ENCODE measurements at places on chromosomes 11 and 22. TPM values are rescaled to one million over a fixed set of nuclear protein-coding genes. Genes with fewer than 3 reads are reported as not detected.

Gene OR52H1
- not detected for total RNA-seq

Gene ZBTB3
- total RNA-seq = 12.3 TPM

Gene OR5B21
- not detected for total RNA-seq

Gene JAML
- 1.2 TPM for total RNA-seq

Gene BTG4
- not detected for total RNA-seq

Gene KCNJ4
- not detected for total RNA-seq

- peak overlapping the region; percentile 82 for H3K27ac ChIP-seq
- no peak for DNase-seq
- H3K4me1 ChIP-seq = peaks cover 59% of the 10 kb centered on the region
- H3K4me3 ChIP-seq = no peak overlapping the region
- H3K27me3 ChIP-seq = no peaks in the 10 kb centered on the region
- H3K36me3 ChIP-seq = no peaks in the 10 kb centered on the region
These were observed 109.2 kb downstream of the CSNK2A3 start for GRCh38 chr11:11243590-11244469.

GRCh38 chr11:92626624-92627023 is 342.8 kb upstream of the MTNR1B start:
- DNase-seq = no peak
- H3K27me3 ChIP-seq = no peaks in the 10 kb centered on the region
- no peak overlapping the region for H3K4me3 ChIP-seq
- H3K27ac ChIP-seq = no peak overlapping the region
- no peaks in the 10 kb centered on the region for H3K4me1 ChIP-seq

- H3K36me3 ChIP-seq = peaks cover 38% of the 10 kb centered on the region
- peak; percentile 93 for DNase-seq
- peaks cover 42% of the 10 kb centered on the region for H3K4me1 ChIP-seq
- H3K4me3 ChIP-seq = peak within 1 kb of the TSS; percentile 73
- no peaks in the 10 kb centered on the region for H3K27me3 ChIP-seq
These were observed at the start of gene DESI1 for GRCh38 chr22:41620589-41621098. DESI1 (minus strand) TSS chr22:41621043; CDS start chr22:41620839, 204 bp downstream.

DNA sequence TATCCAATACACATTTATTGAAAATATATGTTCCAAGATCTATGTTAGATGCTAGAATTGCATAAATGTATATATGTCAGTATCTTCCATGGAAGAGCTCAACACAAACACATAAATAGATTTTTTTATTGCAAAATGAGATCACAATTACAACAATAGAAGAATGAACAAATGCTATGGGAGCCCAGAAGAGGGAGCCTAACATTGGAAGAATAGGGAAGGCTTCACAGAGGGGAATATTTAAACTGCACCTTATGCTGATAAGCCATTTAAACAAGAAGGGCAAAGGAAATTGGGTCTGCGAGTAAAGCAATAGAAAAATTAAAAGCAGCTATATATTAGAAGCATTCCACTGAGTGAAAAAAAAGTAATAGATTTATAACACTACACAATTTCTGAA is 96.1 kb upstream of the LRRC55 start:
- H3K4me1 ChIP-seq = no peaks in the 10 kb centered on the region
- H3K4me3 ChIP-seq = no peak overlapping the region
- no peak for DNase-seq
- no peaks in the 10 kb centered on the region for H3K36me3 ChIP-seq

- DNase-seq = peak; percentile 68
- H3K4me3 ChIP-seq = no peak overlapping the region
- no peaks in the 10 kb centered on the region for H3K27me3 ChIP-seq
- no peaks in the 10 kb centered on the region for H3K4me1 ChIP-seq
These were observed 146.3 kb downstream of the SNX19 start for GRCh38 chr11:130769782-130770535.

GRCh38 chr11:132125988-132126871 is 755.8 kb downstream of the NTM start:
- DNase-seq = no peak
- peak overlapping the region; percentile 51 for H3K27ac ChIP-seq
- H3K4me3 ChIP-seq = peak overlapping the region; percentile 57
- no peaks in the 10 kb centered on the region for H3K27me3 ChIP-seq

- H3K27ac ChIP-seq = no peak overlapping the region
- no peaks in the 10 kb centered on the region for H3K36me3 ChIP-seq
- peaks cover 39% of the 10 kb centered on the region for H3K4me1 ChIP-seq
- DNase-seq = no peak
- H3K27me3 ChIP-seq = peaks cover 7% of the 10 kb centered on the region
These were observed 18.3 kb upstream of the TALDO1 start for GRCh38 chr11:728901-729491.

DNA sequence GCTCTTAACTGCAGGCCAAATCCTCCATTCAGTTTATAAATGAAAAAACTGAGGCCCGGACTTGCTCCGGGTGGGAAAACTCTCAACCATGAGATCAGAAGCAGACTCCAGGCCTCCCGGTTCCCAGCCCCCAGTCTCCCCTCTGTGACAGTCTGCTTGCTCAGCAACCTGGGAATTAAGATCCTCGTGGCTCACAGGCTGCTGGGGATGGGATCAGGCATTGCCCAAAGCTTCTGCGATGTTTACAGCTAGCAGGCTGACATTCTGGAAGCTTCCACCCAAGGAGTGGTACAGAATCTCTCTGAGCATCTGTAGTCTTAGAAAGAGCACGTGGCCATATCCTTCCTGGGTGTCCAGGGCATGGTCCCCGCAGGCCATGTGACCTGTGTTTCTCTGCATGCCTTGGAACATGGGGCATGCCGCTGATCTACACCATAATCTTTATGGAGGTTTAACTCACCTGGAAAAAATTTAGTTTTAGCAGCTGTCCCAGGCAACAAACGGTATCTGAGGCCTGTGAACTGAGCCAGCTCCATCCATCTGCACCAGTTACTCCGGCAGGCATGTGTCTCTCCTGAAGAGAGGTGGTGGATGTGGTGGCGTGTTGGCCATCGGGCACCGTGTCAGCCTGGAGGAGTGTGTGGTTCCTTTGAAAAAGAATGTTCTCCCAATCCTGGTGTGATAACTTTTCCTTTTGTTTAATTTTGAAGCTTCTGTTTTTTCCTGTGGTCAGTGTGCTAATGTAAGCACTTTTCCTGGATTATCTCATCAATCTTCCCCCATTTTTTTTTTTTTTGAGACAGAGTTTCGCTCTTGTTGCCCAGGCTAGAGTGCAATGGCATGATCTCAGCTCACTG is 7.9 kb downstream of the FBLN1 start:
- H3K36me3 ChIP-seq = no peaks in the 10 kb centered on the region
- H3K4me3 ChIP-seq = no peak overlapping the region
- H3K27me3 ChIP-seq = no peaks in the 10 kb centered on the region
- H3K4me1 ChIP-seq = peaks cover 78% of the 10 kb centered on the region

DNA sequence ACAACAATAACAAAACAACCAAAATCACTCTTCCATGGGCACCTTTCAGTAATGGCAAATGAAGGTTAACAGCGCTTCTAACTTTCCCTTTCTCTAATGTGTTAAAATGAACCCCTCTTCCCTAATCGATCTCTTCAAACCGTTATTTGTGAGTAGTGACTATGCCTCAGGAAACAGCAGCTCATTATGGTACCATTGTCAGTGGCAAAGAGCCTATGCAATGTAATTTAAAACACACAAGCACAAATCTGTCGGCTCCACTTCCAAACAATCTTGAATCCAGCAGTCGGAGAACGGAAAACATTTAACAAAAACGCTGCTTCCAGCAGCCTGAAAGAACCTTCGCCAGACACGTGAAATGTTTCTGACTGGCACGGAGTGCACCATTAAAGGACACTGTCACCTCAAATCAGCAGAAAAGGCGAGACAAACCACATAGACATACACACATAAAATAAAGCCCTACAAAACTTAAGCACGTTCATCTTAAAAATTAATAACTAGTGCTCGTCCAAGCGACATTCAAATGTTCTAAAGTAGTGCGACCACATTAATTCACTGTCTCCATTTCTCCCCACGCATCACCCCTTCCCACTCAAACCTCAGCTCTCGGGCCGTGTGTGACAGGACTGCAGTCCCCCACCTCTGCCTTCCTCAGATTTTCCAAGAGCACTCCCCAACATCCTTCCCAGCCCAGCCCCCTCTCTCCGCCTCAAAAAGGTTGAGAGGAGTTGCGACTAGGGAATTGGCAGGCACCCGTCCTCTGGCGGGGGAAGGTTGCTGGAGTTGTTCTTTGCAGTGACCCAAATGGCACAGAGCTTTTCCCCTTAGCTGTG is 748 bp downstream of the RAB30 start:
- peak overlapping the region; percentile 92 for H3K27ac ChIP-seq
- no peaks in the 10 kb centered on the region for H3K27me3 ChIP-seq
- H3K4me1 ChIP-seq = peaks cover 53% of the 10 kb centered on the region
- H3K4me3 ChIP-seq = peak overlapping the region; percentile 73
- H3K36me3 ChIP-seq = peaks cover 4% of the 10 kb centered on the region
- no peak for DNase-seq

DNA sequence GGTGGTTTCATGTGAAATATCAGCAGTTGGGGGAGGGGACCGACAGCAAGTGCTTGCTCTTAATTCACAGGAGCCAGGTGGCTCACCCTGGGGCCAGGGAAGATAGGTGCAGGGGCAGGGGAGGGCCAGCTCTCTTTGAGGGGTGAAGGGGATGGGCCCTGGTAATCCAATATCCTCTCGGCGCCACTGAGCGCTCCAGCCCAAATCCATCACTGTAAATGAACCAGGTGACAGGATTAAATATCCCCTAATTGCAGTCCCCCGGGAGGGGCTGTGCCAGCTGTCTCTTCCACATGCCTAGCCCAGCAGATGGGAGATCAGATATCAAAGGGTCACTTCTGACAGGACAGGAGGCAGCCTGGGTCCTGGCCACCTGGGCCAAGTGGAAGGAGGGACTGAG is 531.8 kb upstream of the CADM1 start:
- H3K4me3 ChIP-seq = no peak overlapping the region
- H3K27me3 ChIP-seq = no peaks in the 10 kb centered on the region
- no peaks in the 10 kb centered on the region for H3K36me3 ChIP-seq
- H3K27ac ChIP-seq = no peak overlapping the region
- peak; percentile 77 for DNase-seq

- H3K27ac ChIP-seq = no peak overlapping the region
- peaks cover 11% of the 10 kb centered on the region for H3K4me1 ChIP-seq
- DNase-seq = no peak
- H3K4me3 ChIP-seq = no peak overlapping the region
- no peaks in the 10 kb centered on the region for H3K36me3 ChIP-seq
These were observed 489.7 kb downstream of the MIAT start for GRCh38 chr22:27146866-27147633.

- no peak overlapping the region for H3K4me3 ChIP-seq
- DNase-seq = no peak
- no peak overlapping the region for H3K27ac ChIP-seq
- no peaks in the 10 kb centered on the region for H3K27me3 ChIP-seq
These were observed 24.7 kb upstream of the SOX6 start for GRCh38 chr11:16380941-16381568.

DNA sequence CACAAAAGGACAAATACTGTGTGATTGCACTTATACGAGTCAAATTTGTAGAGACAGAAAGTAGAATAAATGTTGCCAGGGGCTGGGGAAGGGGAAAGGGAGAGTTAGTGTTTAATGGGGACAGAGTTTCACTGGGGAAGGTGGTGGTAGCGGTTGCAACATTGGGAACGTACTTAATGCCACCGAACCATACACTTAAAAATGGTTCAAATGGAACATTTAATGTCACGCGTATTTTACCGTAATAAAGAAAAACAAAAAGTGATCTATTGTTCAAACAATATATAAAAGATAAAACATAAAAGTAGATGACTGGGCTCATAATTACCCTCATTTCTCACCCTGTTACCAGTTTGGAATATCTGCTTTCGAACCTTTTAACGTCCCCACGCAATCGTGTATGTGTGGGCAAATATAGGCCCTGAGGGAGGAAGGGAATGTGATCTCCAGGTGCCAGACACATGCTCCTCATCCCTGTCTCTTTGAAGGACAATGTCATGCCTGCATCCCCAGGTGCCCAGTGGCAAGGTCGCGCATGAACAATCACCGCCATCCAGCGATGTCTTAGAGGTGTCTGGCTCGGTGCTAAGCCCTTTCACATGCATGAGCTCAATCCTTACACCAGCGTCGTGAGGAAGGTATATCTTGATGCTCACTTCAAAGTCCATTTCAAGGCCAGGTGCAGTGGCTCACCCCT is 35.3 kb downstream of the LIF start:
- H3K4me3 ChIP-seq = no peak overlapping the region
- DNase-seq = no peak
- peaks cover 40% of the 10 kb centered on the region for H3K4me1 ChIP-seq

- no peak overlapping the region for H3K4me3 ChIP-seq
- H3K4me1 ChIP-seq = no peaks in the 10 kb centered on the region
- no peaks in the 10 kb centered on the region for H3K27me3 ChIP-seq
- no peak overlapping the region for H3K27ac ChIP-seq
These were observed 75.9 kb downstream of the CADM1 start for GRCh38 chr11:115428306-115428705.

GRCh38 chr11:130652671-130653335 is 204.4 kb downstream of the ADAMTS15 start:
- H3K36me3 ChIP-seq = no peaks in the 10 kb centered on the region
- peaks cover 70% of the 10 kb centered on the region for H3K4me1 ChIP-seq
- H3K4me3 ChIP-seq = no peak overlapping the region

- H3K36me3 ChIP-seq = no peaks in the 10 kb centered on the region
- peaks cover 61% of the 10 kb centered on the region for H3K4me1 ChIP-seq
- H3K27ac ChIP-seq = peak overlapping the region; percentile 60
- H3K4me3 ChIP-seq = no peak overlapping the region
These were observed 37.4 kb downstream of the PACSIN2 start for GRCh38 chr22:42977569-42977968.

- peaks cover 21% of the 10 kb centered on the region for H3K27me3 ChIP-seq
- no peak overlapping the region for H3K27ac ChIP-seq
- no peaks in the 10 kb centered on the region for H3K36me3 ChIP-seq
- no peak overlapping the region for H3K4me3 ChIP-seq
- no peak for DNase-seq
- peaks cover 15% of the 10 kb centered on the region for H3K4me1 ChIP-seq
These were observed 308.4 kb downstream of the NTM start for GRCh38 chr11:131678658-131679340.

DNA sequence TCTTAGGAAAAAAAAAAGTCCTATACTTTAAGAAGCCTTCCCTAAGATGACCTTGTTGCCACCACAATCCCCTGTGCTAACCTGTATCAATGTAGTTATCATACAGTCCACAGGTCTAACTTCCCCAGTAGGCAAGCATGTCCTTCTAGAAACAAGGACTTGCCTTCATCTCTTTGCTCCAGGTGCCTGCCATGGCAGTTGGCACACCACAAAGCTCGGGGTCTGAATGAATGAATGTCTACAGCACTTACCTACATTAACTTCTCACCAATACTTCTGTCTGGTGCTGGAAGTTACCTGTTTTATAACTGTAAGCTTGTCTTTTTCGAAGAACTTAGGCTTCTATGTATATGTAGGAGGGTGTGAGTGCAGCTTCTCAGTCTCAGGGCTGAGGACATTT is 23.4 kb downstream of the CLPB start:
- no peaks in the 10 kb centered on the region for H3K27me3 ChIP-seq
- H3K27ac ChIP-seq = peak overlapping the region; percentile 61
- no peak overlapping the region for H3K4me3 ChIP-seq
- H3K4me1 ChIP-seq = peaks cover 32% of the 10 kb centered on the region
- no peak for DNase-seq
- no peaks in the 10 kb centered on the region for H3K36me3 ChIP-seq

DNA sequence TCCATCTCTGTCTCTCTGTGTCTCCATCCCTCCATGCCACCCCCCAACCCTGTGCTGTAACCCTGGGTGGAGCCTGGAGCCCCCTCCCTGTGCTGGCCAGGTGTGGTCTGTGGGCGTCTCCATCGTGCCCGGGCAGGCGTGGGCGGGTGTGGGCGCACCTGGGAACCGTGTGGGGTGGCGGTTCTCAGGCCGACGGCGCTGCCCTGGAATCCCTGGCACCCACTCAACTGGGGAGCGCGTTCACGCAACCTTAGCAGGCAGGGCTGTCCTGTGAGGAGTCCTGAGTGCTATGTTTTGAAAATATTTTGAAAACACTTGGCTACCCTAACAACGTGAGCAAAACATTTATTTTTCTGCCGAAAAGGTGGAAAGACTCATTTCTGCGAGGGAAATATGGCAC is 4.7 kb downstream of the TNNT3 start:
- no peak overlapping the region for H3K4me3 ChIP-seq
- no peak for DNase-seq
- H3K36me3 ChIP-seq = no peaks in the 10 kb centered on the region
- peaks cover 45% of the 10 kb centered on the region for H3K4me1 ChIP-seq

All from esophagus muscularis mucosa (tissue), 4 donors.